ENCODE measurements at places on chromosomes 12 and 14. TPM values are rescaled to one million over a fixed set of nuclear protein-coding genes. Genes with fewer than 3 reads are reported as not detected.
A peak's percentile ranks its signal among the peaks of the same experiment; 100 is the strongest.

DNA sequence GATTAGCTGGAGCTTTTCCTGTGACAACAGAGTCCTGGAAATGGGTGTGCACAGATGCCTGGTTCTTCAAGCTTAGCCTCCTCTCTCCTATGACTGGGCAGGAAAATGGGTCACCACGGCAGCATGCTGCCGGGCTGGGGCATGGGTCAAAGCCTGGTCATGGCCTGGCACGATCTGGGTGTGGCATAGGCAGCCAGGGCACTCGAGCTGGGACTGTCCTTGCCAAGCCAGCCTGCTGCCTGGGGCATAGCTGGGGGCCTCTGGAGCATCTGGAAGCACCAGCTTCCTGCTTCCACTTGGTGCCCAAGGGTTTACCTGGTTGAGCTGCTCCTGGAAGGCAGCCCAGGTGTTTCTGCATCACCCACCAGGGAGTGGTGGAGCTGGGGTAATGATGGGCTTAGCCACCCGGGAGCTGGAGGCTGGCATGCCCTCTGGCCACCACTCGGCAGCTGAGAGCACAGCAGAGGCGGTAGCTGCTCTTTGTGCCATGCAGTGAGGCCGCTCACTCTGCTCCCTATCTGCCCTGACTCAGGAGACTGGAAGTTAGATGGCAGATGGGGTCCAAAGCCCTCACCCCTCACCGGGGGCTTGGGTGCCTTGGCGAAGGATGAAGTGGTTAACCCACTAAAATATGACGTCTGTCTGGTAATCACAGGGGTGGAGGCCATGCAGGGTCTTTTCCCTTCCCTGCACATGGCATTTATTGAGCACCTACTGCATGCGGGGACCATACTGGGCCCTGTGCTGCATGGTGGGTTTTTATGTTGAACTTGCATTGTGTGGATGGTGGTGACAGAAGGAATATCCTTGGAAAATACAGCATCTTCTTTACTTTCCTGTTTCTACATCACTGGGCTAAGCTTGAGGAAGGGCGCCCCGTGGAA, 1.7 kb downstream of the OTUB2 start:
- H3K36me3 ChIP-seq: no peaks in the 10 kb centered on the region
- H3K4me1 ChIP-seq: peaks cover 10% of the 10 kb centered on the region
- no peak overlapping the region for H3K27ac ChIP-seq
- peak overlapping the region; percentile 52 for H3K4me3 ChIP-seq

- peaks cover 11% of the 10 kb centered on the region for H3K36me3 ChIP-seq
- H3K4me1 ChIP-seq: peaks cover 29% of the 10 kb centered on the region
- H3K27ac ChIP-seq: no peak overlapping the region
Measured at GRCh38 chr12:91781114-91781513, 364.5 kb downstream of the BTG1 start.

- no peak overlapping the region for H3K4me3 ChIP-seq
- no peaks in the 10 kb centered on the region for H3K27me3 ChIP-seq
- H3K36me3 ChIP-seq: peaks cover 54% of the 10 kb centered on the region
- peak overlapping the region; percentile 11 for H3K27ac ChIP-seq
- no peak for DNase-seq
Measured at GRCh38 chr14:71060274-71060673, 153.0 kb downstream of the PCNX1 start.

- H3K4me3 ChIP-seq: peak within 1 kb of the TSS; percentile 75
- H3K27ac ChIP-seq: no peak within 1 kb of the TSS
- peaks cover 11% of the 10 kb centered on the region for H3K27me3 ChIP-seq
- H3K4me1 ChIP-seq: no peaks in the 10 kb centered on the region
Measured at GRCh38 chr14:60648934-60649874, at the start of gene SIX1. TSS of gene SIX1 (minus strand) at chr14:60649477. CDS start at chr14:60649189, 288 bp downstream.

DNA sequence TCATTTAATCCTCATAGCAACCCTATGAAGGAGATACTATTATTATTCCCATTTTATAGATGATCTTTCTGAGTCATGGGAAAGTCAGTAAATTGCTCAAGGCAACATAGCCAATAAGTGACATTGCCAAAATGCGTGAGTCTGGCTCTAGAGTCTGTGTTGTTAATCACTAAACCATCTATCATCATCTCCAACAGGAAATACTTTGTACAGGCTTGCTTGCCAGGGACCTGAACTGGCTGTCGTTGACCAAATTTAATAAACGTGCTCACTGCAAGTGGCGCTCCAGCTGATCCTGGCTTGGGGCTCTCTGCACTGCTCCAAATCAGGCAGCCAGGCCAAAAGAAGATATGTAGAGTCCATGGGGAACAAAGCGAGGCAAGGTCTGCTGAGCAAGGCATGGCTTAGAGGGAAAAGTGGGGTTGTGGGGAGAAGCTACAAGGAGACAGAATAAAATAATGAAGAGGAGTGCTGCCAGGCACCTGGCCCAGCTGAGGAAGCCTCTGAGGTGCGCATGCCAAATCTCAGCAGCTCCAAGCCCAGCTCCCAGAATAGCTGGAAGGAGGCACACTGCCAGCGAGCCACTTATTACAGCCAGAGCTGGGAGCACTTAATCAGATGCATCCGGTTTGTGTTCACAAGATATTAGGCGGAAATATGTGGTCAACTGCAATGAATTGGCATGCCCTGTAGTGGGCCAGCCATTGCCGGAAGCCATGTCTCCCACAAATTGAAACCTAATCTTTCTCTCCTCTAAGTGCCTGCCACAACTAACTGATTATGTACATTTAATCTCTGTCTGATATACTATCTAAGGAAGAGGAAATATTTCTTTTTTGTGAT, 43.3 kb upstream of the PTPRO start:
- H3K27me3 ChIP-seq: no peaks in the 10 kb centered on the region
- H3K36me3 ChIP-seq: peaks cover 5% of the 10 kb centered on the region
- DNase-seq: peak; percentile 95
- H3K27ac ChIP-seq: peak overlapping the region; percentile 78
- H3K4me3 ChIP-seq: peak overlapping the region; percentile 23
- H3K4me1 ChIP-seq: peaks cover 47% of the 10 kb centered on the region

DNA sequence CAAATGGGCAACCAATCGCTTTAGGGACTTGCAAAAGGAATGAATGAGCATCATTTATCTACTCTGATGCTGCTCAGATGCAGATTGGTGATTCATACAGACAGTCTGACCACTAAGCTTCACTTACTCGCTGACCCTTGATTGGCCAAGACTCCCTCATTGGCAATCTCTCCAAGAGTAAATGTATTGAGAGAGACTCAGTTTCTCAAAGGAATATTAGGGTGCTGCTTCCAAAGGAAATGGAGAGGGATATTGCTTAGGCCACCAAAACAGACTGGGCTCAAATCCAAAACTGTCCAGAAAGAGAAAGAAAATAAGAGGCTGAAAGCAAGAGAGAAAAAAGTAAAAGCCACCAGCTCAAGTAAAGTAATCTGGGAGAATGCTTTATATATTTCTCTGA, 785.2 kb downstream of the GALC start:
- H3K4me1 ChIP-seq: peaks cover 8% of the 10 kb centered on the region
- no peak for DNase-seq
- H3K36me3 ChIP-seq: no peaks in the 10 kb centered on the region
- H3K4me3 ChIP-seq: no peak overlapping the region

The LTBP2 gene
- total RNA-seq: 16.8 TPM

DNA sequence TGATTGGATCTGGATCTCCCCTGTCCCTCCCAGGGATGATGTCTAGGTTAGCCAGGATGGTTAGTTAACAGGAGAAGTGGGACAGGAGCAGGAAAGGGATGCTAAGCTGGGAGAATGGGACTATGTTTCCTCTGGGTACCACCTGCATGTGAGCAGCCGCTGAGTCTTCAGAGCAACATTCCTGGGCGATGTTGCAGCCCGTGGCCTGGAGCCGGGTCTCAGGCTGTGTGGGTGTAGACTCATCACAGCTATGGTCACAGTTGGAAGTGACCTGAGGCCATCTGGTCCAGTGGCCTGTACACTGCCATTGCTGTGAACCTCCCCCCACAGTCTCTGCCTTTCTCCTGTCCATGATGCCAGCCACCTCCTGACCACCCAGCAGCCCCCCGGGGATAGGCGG, 422.6 kb downstream of the DPF3 start:
- no peaks in the 10 kb centered on the region for H3K27me3 ChIP-seq
- no peaks in the 10 kb centered on the region for H3K36me3 ChIP-seq
- DNase-seq: no peak
- peaks cover under 1% of the 10 kb centered on the region for H3K4me1 ChIP-seq
- H3K27ac ChIP-seq: no peak overlapping the region
- H3K4me3 ChIP-seq: no peak overlapping the region

- H3K4me3 ChIP-seq: peak overlapping the region; percentile 2
- H3K36me3 ChIP-seq: peaks cover 55% of the 10 kb centered on the region
- H3K4me1 ChIP-seq: peaks cover 40% of the 10 kb centered on the region
- H3K27me3 ChIP-seq: no peaks in the 10 kb centered on the region
Measured at GRCh38 chr12:54411391-54412241, 7.5 kb downstream of the ITGA5 start.

GRCh38 chr14:36333119-36333518, 12.7 kb upstream of the MBIP start:
- DNase-seq: no peak
- H3K4me1 ChIP-seq: peaks cover 6% of the 10 kb centered on the region
- no peaks in the 10 kb centered on the region for H3K36me3 ChIP-seq
- no peak overlapping the region for H3K27ac ChIP-seq

- H3K27ac ChIP-seq: no peak overlapping the region
- no peaks in the 10 kb centered on the region for H3K4me1 ChIP-seq
- peaks cover 88% of the 10 kb centered on the region for H3K27me3 ChIP-seq
- no peak for DNase-seq
Measured at GRCh38 chr14:47328376-47328775, 347.0 kb downstream of the MDGA2 start.

DNA sequence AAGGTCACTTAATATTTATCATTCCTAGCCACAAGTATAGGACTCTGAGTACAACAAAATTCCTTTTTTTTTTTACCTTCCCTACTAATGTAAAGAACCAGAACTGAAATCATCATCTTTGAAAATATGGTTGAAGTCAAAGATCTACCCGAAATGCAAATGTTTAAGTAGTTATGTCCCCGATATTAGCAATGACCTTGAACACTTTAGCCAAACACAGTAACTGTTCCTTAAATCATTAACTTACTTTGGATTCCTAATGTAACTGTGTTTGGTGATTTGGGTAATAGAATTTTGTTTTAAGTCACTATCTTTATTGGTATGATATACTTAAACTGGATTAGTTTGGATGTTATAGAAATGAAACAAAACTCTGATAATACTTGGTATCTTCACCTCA, 14.4 kb downstream of the ITPR2 start:
- DNase-seq: no peak
- no peaks in the 10 kb centered on the region for H3K36me3 ChIP-seq
- no peaks in the 10 kb centered on the region for H3K27me3 ChIP-seq
- H3K4me1 ChIP-seq: peaks cover 11% of the 10 kb centered on the region

- H3K4me1 ChIP-seq: peaks cover 5% of the 10 kb centered on the region
- no peak overlapping the region for H3K4me3 ChIP-seq
- H3K27ac ChIP-seq: no peak overlapping the region
- no peak for DNase-seq
- H3K27me3 ChIP-seq: no peaks in the 10 kb centered on the region
- H3K36me3 ChIP-seq: no peaks in the 10 kb centered on the region
Measured at GRCh38 chr12:75706786-75707605, 195.6 kb upstream of the KRR1 start.

The KRT77 gene
- total RNA-seq: not detected

DNA sequence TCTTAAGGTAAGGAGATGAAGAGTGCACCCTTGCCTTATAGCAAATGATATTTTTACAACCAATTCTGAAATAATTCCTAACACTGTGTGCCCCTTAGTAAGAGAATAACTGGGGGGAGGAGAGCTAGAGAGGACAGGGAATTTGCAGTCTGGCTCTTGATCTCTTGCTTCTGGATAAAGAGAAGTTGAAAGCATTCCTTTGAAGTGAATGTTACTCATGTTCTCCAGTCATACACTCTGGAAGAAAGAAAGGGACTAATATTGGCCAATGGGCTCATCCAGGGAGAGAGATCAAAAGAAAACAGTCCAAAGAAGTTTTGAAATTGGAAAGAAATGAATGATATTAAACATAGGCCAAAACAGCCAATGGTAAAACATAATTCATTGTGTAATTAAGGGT, 25.3 kb downstream of the C12orf75 start:
- H3K27ac ChIP-seq: no peak overlapping the region
- H3K36me3 ChIP-seq: no peaks in the 10 kb centered on the region
- DNase-seq: peak; percentile 31
- H3K27me3 ChIP-seq: no peaks in the 10 kb centered on the region

- H3K27me3 ChIP-seq: no peaks in the 10 kb centered on the region
- H3K4me1 ChIP-seq: peaks cover 28% of the 10 kb centered on the region
- H3K27ac ChIP-seq: peak overlapping the region; percentile 73
- no peak overlapping the region for H3K4me3 ChIP-seq
Measured at GRCh38 chr14:99753225-99754140, 39.7 kb upstream of the EML1 start.

DNA sequence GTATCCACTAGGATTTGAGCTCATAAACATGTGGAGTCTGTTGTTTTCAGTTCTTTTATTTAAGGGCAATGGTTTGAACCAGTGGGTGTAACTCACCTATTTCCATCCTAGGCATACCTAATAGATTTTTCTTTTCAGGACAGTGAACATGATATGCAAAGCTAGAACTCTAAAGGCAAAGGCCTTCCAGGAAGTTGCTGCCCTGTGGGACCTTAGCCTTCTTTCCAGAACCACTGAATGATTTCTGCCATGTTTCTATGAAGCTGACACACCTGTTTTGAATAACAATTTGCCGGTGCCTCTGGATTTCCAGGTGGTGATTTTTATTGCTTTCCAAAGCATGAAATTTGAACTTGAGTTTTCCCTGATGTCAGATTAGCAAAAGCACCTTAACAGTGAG, 372.9 kb upstream of the FAR2 start:
- no peak for DNase-seq
- no peak overlapping the region for H3K27ac ChIP-seq
- no peaks in the 10 kb centered on the region for H3K36me3 ChIP-seq
- H3K27me3 ChIP-seq: no peaks in the 10 kb centered on the region
- no peak overlapping the region for H3K4me3 ChIP-seq
